ENCODE measurements at places on chromosomes 3 and 15.
A peak's percentile ranks its signal among the peaks of the same experiment; 100 is the strongest.

DNA sequence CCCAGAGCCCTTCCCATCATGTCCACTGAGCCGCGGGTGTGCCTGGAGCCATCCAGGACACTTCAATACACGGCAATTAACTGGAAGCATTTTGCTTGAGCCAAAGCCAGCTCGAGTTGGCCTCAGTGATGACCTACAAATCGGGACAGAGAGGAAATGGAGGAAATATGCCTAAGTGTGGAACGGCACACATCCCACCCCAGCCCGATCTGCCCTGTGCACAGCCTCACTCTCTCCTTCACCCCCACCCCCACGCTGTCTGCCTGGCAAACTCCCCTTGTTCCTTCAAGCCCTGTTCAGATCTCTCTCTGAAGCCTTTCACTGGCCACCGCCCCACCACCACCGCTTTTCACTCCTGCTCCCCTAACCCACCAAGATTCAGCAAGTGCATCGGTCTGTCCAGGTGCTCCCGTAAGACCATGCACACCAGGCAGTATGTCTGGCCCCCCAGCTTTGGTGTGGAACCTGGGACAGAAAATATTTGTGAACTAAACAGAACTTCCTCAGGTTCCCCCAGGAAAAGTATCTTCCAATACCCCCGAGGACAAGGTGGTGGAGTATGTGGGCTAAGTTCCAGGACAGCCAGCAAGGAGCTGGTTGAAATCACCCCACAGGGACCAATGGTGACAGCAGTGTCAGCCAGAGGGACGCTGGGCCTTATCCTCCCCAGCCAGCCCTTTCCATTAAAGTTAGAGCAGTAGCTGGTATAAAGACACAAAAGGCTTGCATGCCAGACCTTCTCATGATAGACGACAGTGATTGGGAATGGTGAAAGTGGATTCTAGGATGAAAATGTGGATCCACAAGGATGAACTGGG, 83.7 kb downstream of the VGLL4 start:
- DNase-seq: no peak

DNA sequence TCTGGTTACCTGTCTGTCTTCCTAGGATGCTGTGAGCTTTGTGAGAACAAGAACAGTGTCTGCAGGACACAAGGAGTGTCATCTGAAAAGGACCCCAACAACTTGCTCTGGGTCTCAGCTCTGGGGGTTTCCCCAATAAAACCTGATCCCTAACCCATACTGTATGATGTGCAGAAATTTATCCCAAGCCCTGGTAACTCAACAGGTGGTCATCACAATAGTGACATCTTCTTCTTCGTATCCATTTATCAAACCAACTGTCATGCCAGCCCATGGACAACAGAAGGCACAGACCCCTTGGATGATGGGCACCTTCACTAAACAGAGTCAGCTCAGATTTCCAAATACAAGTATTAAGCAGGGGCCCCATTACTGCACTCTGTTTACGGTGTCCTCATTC, 127.5 kb downstream of the UACA start:
- DNase-seq: no peak

DNA sequence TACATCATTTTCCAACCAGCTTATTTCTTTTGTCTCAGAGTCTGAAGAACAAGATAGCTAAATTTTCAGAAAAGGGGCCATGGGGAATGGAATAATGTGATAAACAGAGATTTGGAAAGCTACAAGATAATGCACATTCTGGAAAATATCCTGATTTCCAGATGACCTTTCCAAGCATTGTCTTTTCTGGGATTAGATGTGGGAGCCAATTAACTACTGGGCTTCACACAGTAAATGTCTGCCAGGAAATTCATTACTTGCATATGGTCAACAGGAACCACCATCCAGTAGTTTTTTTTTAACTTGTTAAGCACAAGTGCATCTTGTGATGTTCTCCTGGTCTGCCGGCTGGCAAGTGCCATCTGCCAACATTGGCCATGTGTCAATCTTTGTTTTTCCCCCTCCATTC, 131.1 kb upstream of the BFSP2 start:
- DNase-seq: no peak

- DNase-seq: no peak
These were observed 37.2 kb downstream of the CMSS1 start for GRCh38 chr3:99854756-99855298.

DNA sequence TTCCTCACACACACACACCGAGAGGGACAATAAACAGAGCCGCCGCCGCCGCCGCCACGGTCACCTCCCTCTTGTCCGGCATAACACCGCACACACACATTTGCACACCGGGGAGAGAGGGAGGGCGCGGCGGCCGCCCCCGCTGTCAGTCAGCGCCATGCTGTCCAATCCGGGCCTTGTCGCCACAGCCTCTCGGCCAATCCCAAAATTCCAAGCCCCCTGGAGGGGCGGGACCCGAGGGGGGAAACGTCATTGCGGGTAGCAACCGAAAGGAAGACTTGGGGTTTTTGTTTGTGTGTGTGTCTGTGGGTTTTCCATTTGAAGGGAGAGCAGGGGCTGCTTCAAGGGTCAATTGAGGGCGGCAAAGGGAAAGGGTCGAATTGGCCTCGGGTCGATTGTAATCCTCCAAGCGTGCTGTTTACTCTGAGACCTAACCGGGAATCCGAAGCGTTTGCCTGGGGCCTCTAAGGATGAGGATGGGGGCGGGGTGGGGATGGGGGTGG, at the start of gene TOP2B:
TSS of gene TOP2B (minus strand) at position 96 of the 503 bp plus-strand sequence. CDS start 610 bp downstream, outside the sequence.
- peak; percentile 96 for DNase-seq

DNA sequence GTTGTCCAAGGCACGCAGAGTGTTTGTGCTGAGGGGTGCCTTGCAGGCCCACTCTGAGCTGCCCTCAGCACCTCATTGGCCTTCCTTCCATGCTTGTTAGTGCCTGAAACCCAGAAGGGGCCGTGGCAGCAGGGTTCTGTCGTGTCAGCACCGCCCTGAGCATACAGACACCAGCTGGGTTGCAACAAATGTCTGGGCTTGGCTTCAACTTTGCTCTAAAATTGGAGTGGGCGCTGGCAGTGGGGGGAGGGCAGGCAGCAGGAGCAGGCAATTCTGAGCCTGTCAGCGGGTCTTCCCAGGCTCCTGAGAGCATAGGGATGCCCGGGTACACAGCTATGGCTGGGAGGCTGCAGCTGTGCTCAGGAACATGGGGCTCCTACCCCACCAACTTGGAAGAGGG, 464.3 kb downstream of the EPHA3 start:
- no peak for DNase-seq

GRCh38 chr15:98330258-98330657, 318.1 kb upstream of the IGF1R start:
- DNase-seq: no peak

GRCh38 chr3:180332608-180333007, 269.4 kb upstream of the TTC14 start:
- no peak for DNase-seq

DNA sequence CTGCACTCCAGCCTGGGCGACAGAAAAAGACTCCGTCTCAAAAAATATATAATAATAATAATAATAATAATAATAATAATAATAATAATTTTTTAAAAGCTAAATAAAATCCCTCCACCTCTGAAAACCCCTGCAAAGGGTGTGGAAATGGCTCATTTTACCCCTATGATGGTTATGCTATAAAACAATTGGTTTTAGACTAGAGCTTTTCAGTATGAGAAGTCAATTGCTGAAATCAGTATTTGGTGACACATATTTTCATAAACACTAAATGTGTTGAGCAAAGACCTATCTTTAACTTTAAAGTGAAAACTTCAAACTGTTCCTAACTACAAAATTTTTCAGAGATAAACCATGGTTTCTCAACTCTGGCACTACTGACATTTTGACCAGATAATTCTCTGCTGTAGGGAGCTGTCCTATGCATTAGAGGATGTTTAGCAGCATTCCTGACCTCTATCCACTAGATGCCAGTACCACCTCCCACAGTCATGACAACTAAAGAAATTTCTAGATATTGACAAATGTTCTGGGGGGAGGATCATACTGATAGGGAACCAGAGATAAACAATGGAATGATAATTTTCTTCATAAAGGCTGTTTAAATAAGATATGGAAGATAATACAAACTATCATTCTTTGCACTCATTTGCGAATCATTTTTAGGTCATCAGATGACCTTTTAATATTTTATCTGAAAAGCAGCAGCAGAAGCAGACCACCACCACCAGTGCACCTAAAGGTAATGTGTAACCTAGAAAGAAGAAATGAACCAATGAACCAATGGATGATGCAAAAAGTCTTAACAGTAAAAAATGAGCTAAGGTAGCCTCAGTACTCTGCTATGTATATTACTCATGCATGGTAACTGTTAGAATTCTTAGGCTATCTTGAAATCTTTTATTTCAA, 13.8 kb downstream of the PTPN9 start:
- DNase-seq: no peak
